Colonic mucosa (tissue), 4 donors: ENCODE measurements at places on chromosomes 12 and 14. TPM values are rescaled to one million over a fixed set of nuclear protein-coding genes. Genes with fewer than 3 reads are reported as not detected.

Gene SALL2
- total RNA-seq, result 2.4 TPM

Gene CREBL2
- total RNA-seq, result 28.9 TPM

Gene TGM1
- total RNA-seq, result 0.40 TPM

Gene FSCB
- not detected for total RNA-seq

Gene RPL6
- 782 TPM for total RNA-seq

Gene E2F7
- 2.4 TPM for total RNA-seq

Gene GPR137C
- total RNA-seq, result 1.2 TPM

DNA sequence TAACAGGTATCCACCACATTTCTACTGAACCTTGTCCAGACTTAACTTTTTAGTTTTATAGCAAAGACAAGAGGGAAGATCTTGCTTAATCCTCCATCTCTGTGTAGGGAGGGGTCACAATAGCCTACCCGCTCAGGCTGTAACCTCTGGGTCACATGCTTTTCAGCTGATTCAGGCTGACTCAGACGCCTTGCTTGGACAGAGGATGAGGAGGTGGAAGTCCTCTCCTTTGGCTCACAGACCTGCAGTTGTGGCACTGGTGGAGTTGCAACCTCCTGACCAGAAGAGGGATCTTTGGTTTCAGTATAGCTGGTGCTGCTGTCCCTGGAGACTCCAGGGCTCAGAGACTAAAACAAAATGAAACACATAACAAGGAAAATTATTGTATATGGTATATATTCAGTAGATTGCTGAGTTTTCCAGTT is 16.2 kb downstream of the ACIN1 start:
- H3K36me3 ChIP-seq, result peaks cover 58% of the 10 kb centered on the region
- H3K4me3 ChIP-seq, result no peak overlapping the region
- H3K4me1 ChIP-seq, result no peaks in the 10 kb centered on the region
- H3K27ac ChIP-seq, result peak overlapping the region; percentile 41
- DNase-seq, result peak; percentile 72
- no peaks in the 10 kb centered on the region for H3K27me3 ChIP-seq

DNA sequence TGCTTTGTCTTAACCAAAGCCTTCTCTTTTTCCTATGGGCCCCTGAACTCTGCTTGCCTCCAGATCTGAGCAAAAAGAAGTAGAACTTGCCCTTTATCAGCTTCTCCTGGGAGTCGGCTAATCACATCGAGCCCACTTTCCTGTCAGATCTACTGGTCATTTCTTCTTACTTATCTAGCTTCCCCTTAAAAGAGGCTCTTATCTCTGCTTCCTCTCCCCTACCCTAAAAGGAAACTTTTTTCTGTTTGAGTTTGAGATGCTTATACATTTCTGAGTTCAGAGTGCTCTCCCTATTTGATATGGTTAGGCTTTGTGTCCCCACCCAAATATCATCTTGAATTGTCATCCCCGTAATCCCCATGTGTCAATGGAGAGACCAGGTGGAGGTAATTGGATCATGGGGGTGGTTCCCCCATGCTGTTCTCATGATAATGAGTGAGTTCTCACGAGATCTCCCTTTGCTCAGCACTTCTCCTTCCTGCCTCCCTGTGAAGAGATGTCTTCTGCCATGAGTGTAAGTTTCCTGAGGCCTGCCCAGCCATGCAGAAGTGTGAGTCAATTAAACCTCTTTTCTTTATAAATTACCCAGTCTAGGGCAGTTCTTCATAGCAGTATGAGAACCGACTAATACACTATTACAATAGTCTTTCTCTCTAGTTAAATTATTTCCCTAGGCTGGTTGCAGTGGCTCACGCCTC is 114.7 kb upstream of the AMN1 start:
- no peak overlapping the region for H3K27ac ChIP-seq
- no peaks in the 10 kb centered on the region for H3K4me1 ChIP-seq
- no peak for DNase-seq
- H3K4me3 ChIP-seq, result no peak overlapping the region

GRCh38 chr14:21033133-21033698 is 1.4 kb downstream of the RNASE13 start:
- no peaks in the 10 kb centered on the region for H3K27me3 ChIP-seq
- no peak overlapping the region for H3K27ac ChIP-seq
- H3K4me3 ChIP-seq, result no peak overlapping the region
- no peak for DNase-seq

DNA sequence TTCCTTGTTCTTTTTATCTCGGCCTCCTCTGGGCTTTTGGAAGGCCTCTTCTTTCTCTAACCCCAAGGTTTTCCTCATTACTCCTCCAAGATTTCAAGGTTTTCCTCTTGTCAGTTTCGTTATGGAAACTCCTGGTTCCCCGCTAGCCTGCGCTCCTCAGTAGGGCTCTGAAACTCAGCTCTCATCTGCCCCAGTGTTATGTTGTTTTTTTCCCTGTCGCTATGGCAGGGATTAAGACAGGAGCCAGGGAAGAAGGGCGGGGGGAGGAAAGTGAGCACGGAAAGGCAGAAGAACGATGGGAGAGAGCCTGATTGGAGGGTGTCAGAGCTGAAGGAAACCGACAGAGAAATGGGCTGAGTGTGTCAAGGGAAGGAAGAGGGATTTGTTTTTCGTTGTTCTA is 26.5 kb upstream of the JDP2 start:
- H3K27me3 ChIP-seq, result no peaks in the 10 kb centered on the region
- peak; percentile 52 for DNase-seq
- H3K4me1 ChIP-seq, result peaks cover 13% of the 10 kb centered on the region
- no peak overlapping the region for H3K4me3 ChIP-seq
- no peaks in the 10 kb centered on the region for H3K36me3 ChIP-seq

GRCh38 chr12:64085996-64086395 is 136.1 kb downstream of the KICS2 start:
- peaks cover 5% of the 10 kb centered on the region for H3K4me1 ChIP-seq
- H3K4me3 ChIP-seq, result no peak overlapping the region
- no peaks in the 10 kb centered on the region for H3K27me3 ChIP-seq
- no peak for DNase-seq
- H3K27ac ChIP-seq, result no peak overlapping the region
- H3K36me3 ChIP-seq, result no peaks in the 10 kb centered on the region

- no peaks in the 10 kb centered on the region for H3K36me3 ChIP-seq
- no peak overlapping the region for H3K4me3 ChIP-seq
- no peaks in the 10 kb centered on the region for H3K4me1 ChIP-seq
- DNase-seq, result no peak
Measured at GRCh38 chr14:92673601-92674150, 74.8 kb downstream of the LGMN start.

GRCh38 chr12:49264466-49264872 is 413 bp upstream of the TUBA1C start:
- H3K4me1 ChIP-seq, result peaks cover 13% of the 10 kb centered on the region
- H3K36me3 ChIP-seq, result no peaks in the 10 kb centered on the region
- peak overlapping the region; percentile 93 for H3K27ac ChIP-seq
- no peak for DNase-seq
- H3K4me3 ChIP-seq, result peak overlapping the region; percentile 64

- no peak for DNase-seq
- no peaks in the 10 kb centered on the region for H3K27me3 ChIP-seq
- H3K4me3 ChIP-seq, result no peak overlapping the region
- no peaks in the 10 kb centered on the region for H3K4me1 ChIP-seq
Measured at GRCh38 chr14:23401291-23401690, 6.8 kb downstream of the MYH6 start.

GRCh38 chr14:43894534-43894933 is 612.5 kb downstream of the FSCB start:
- no peak overlapping the region for H3K27ac ChIP-seq
- no peaks in the 10 kb centered on the region for H3K36me3 ChIP-seq
- H3K4me3 ChIP-seq, result no peak overlapping the region
- DNase-seq, result no peak
- no peaks in the 10 kb centered on the region for H3K27me3 ChIP-seq

GRCh38 chr12:132150780-132151144 is 6.5 kb downstream of the NOC4L start:
- H3K27ac ChIP-seq, result no peak overlapping the region
- H3K27me3 ChIP-seq, result no peaks in the 10 kb centered on the region
- no peak for DNase-seq
- no peaks in the 10 kb centered on the region for H3K4me1 ChIP-seq

DNA sequence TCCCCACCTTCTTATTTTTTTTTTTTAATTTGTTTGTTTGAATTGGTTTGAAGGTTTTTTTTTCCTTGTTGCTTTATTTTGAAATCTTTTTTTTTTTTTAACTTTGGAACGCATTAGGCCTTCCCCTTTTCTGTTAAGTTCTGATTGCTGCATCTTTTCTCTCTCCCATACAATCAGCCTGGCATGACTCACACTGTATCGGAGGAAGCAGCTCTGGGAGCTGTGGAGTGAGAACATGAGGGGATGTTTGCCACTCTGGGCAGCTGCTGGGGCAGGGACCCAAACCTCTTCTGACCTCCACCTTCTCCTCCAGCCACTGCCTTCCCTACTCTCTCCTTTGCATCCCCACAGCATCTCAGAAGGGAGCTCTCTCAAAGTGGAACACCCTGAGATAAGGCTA is 160.3 kb upstream of the FKBP4 start:
- no peaks in the 10 kb centered on the region for H3K4me1 ChIP-seq
- H3K27me3 ChIP-seq, result no peaks in the 10 kb centered on the region
- no peaks in the 10 kb centered on the region for H3K36me3 ChIP-seq
- no peak for DNase-seq
- no peak overlapping the region for H3K4me3 ChIP-seq
- H3K27ac ChIP-seq, result no peak overlapping the region

DNA sequence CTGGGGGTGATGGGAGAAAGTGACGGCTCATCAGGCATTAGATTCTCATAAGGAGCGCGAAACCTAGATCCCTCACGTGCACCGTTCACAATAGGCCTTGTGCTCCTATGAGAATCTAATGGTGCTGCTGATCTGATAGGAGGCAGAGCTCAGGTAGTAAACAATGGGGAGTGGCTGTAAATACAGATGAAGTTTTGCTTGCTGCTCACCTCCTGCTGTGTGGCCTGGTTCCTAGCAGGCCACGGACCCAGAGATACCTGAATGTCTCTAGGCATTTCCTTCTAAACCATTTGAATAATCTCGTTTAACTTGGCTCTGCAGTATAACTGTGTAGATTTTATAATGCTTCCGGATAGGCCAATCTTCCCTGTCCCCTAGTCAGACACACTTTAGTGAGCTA is 13.0 kb downstream of the TBC1D30 start:
- H3K4me1 ChIP-seq, result no peaks in the 10 kb centered on the region
- H3K27me3 ChIP-seq, result no peaks in the 10 kb centered on the region
- H3K4me3 ChIP-seq, result no peak overlapping the region
- no peak for DNase-seq

DNA sequence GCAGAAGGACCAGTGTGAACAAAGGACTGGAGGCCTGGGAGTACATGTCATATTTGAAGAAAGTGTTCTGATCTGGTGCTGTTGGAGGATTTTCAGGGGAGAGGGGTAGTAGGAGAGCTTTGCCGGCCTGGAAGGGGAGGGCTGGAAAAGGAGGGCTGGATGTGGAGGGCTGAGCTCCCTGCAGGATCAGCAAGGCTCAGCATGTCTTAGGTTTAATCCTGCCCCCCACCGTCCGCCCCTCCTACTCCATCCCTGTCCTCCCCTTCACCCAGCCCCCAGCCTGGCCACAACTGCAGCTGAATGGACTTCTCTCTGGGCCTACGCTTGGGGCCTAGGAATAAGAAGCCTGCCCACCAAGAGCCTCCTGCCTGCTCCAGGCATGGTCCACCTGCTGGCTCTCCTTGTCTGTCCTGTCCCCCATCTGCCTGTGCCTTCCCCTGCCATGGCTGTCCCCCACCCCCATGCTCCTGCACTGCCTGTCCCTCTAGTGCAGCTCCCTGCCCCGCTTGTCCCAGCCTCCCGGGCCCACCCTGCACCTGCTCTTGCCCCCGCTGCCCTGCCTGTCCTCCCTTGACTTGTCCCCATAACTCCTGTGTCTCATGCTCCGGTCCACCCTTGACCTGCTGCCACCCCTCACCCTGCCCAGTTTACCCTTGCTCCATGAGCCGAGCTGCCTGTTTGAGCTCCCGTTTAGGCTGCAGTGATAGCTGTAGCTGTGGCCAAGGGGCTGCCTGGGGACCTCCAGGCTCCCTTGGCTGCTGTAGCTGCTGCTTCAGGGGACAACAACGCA is 9.8 kb upstream of the RARG start:
- no peak overlapping the region for H3K27ac ChIP-seq
- no peak for DNase-seq
- H3K4me3 ChIP-seq, result no peak overlapping the region
- H3K27me3 ChIP-seq, result no peaks in the 10 kb centered on the region
- no peaks in the 10 kb centered on the region for H3K4me1 ChIP-seq
- H3K36me3 ChIP-seq, result no peaks in the 10 kb centered on the region

- no peak for DNase-seq
- H3K27ac ChIP-seq, result no peak overlapping the region
- H3K4me1 ChIP-seq, result no peaks in the 10 kb centered on the region
- no peaks in the 10 kb centered on the region for H3K36me3 ChIP-seq
Measured at GRCh38 chr14:87809261-87809660, 183.7 kb downstream of the GALC start.

GRCh38 chr12:92485351-92486348 is 217.1 kb upstream of the PLEKHG7 start:
- H3K36me3 ChIP-seq, result no peaks in the 10 kb centered on the region
- H3K27ac ChIP-seq, result no peak overlapping the region
- no peaks in the 10 kb centered on the region for H3K27me3 ChIP-seq
- no peak overlapping the region for H3K4me3 ChIP-seq

- no peak for DNase-seq
- H3K4me1 ChIP-seq, result no peaks in the 10 kb centered on the region
- no peaks in the 10 kb centered on the region for H3K36me3 ChIP-seq
- H3K27me3 ChIP-seq, result no peaks in the 10 kb centered on the region
- no peak overlapping the region for H3K4me3 ChIP-seq
Measured at GRCh38 chr12:31562594-31563328, 28.2 kb downstream of the DENND5B start.

DNA sequence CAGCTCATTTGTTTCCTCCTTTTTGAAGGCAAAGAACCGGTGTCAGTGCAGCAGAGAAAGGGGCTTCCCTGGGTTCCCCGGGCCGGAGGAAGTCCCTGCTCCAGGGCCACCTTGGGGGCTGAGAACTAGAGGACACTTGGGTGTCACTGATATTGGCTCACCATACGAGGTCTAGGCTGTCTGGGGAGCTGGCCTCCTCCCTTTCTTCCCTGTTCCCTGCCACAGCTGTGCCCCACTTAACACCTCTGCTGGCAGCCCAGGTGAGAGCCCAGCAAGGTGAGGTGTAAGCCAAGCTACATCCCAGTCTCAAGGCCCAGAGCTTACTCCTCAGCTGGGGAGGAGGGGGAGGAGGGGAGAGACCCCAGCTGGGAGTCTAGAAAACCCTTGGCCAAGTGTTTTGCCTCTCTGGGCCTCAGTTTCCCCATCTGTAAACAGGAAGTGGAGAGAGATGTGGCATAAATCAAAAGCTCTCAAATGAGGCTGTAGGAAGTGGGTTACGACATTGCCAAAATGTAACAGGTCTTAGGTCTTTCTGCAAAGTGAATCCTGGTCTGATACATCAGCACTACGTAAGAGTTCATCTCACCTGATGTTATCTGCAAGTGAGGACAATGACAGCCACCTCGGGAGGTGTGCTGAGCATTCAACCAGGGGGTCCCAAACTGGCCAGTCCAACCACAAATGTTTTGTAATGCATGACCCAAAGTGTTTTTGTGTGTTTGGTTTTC is 25.5 kb downstream of the RASAL1 start:
- no peak for DNase-seq
- H3K27me3 ChIP-seq, result no peaks in the 10 kb centered on the region
- no peaks in the 10 kb centered on the region for H3K4me1 ChIP-seq
- H3K4me3 ChIP-seq, result no peak overlapping the region
